ENCODE measurements at places on chromosomes 11 and 22.

DNA sequence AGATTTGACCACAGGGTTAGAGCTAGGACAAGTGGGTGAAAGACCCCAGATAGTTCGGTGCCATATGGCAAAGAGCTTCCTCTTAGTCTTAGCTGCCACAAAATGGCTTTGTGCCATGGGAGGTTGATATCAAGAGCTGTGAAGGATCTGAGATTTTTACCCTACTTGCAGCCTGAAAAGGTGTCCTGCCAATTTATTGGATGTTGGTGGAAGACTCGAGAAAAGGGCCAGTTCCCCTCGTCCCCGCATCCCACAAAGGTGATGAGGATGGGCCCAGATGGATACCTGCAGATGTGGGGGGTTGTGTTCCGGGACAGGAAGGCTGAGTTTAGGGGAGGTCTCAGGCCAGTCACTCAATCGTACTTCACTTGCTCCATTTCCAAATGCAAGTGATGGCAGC, 27.2 kb downstream of the YDJC start:
- no peak for DNase-seq

DNA sequence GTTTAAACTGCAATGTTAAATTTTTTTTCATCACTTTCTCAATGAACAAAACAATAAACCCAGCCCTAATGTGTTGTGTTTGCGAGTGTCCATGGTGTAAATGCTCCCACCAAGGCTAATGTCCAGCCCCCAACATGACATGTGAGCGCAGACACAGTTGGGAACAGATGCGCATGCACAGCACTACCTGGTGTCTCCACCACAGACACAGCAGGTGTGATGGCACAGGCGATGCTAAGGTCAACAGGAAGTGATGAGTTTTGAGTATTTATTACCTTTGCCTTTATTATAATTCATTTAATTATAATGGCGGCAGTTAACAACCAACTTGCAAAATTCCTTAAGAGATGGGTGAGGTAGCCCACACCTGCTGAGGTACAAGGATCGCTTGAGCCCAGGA, 42.9 kb downstream of the MICAL3 start:
- DNase-seq: no peak

DNA sequence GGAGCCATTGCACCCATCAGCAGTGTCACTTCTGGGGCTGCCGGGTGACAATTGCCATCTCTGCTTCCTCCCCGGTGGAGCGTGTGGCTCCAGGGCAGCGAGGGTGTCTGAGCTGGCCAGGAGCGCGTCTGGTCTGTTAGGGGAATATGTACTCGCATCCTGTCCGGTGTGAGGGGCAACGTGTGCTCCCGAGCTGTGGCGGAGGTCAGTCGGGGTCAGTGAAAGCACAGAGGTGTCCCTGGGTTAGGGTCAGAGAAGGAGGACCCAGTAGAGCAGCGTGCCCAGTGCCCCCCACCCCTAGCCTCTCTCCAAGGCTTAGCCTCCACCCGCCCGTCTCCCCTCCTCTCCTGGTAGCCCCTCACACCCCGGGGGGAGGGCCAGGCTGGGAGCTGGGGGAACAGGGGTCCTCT, 1.5 kb downstream of the CLCF1 start:
- no peak for DNase-seq

DNA sequence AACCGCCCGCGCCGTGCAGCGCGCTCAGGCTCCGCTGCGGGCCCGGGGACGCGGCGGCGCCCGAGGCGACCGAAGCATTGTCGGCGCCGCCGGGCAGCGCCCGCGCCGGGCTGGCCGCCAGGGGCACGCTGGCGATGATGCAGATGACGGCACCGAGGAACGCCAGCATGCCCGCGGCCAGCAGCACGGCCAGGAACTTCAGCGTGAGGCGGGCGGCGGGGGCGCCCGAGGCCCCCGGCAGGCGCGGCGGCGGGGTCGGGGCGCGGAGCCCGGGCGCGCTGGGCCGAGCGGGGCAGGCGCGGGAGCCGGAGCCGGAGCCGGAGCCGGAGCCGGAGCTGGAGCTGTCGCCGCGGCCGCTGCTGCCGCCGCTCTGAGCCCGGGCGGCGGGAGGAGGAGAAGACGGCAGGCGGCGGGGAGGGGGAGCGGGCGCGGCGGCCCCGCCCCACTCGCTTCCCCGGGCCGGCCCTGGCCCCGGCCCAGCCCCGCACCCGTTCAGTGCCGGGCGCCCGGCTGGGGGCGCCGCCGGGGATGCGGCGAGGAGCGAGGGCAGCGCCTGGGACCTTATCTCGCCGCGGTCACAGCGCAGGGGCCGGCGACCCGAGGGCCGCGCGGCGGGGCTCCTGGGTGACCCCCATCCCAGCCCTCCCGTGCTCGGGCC, at the start of gene NPTXR:
TSS of gene NPTXR (minus strand) at position 372 of the 658 bp plus-strand sequence.
- DNase-seq: peak; percentile 41

DNA sequence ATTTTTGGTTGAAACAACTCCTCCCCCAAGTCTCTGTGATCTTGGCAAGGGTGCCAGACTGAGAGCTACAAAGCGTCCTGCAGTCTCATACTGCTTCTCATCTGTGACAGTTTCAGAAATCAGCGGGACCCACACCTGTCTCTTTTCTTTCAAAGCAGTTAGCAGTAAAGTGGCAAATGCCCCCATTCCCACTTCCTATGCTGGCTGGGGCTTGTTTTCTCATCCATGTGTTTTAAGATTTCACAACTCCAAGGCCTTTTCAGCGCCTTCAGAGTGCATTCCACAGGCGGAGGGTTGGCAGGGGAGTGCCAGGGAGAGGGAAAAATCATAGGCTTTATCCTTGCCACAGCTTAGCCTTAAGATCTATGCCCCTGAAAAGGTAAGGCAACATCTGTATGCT, 493.5 kb downstream of the OPCML start:
- DNase-seq: no peak

DNA sequence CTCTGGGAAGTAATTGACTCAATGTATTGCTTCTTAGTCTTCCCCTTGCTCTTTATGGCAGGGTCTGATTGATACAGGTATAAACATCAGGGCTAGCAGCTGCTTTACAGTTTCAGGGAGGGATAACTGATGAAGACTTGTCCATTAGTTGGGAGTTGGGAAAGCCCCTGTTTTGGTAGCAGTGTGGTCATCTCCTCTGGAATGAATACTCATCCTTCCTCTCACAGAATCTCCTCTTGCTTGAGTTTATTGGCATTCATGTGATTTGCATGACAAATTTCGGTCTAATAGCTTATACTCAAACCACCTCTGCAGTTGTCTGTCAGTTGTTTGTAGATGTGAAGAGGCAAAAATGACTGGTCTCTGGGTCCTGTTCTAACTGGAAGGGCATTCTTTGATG, 79.7 kb downstream of the FAT3 start:
- no peak for DNase-seq

- DNase-seq: no peak
Measured at GRCh38 chr11:34114471-34114870, 9.0 kb downstream of the NAT10 start.

- no peak for DNase-seq
Measured at GRCh38 chr11:120792306-120792705, 231.6 kb upstream of the TBCEL start.

- no peak for DNase-seq
Measured at GRCh38 chr11:112249871-112250610, 10.6 kb downstream of the PLET1 start.
